Stimulated activated CD8-positive, alpha-beta memory T cell treated with anti-CD3 and anti-CD28 coated beads, Interleukin-7, amount 100 ng/mL, for 1 hour (primary cell): ENCODE measurements at places on chromosomes 12 and 14.

DNA sequence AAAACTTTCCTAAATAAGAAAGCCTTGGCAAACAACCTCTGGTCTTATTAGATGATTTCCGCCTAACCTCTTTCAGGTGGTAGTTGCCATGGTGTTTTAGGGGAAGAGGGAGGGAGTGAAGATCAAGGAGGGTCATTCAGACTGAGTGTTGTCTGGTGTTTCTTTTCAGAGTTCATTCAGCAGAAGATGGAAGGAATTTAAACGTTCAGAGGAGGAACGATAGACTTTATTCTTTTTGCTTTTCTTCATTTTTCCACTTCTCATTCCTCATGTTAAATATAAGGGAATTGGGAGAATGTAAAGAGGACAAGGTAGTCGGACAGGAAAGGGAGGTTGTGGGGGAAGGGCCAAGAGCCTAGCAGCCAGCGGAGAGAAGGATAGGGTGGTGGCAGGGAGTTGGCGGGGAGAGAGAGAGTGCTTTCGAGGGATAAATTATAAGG lies 17.4 kb upstream of the SALL2 start:
- DNase-seq = no peak

DNA sequence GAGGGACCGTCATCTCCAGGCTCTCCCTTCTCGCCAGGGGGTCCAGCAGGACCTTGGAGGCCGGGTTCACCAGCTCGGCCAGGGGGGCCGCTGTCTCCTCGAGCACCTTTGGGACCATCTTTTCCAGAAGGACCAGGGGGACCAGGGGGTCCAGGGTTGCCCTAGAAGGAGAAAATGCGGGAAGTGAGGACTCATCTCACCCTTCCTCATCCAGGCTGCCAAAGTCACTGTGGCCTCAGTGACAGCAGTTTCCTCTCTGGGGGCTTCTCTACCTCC lies 15.1 kb downstream of the TMEM106C start:
- DNase-seq = no peak

GRCh38 chr12:7241404-7242005 lies 52.0 kb downstream of the PEX5 start:
- no peak for DNase-seq

DNA sequence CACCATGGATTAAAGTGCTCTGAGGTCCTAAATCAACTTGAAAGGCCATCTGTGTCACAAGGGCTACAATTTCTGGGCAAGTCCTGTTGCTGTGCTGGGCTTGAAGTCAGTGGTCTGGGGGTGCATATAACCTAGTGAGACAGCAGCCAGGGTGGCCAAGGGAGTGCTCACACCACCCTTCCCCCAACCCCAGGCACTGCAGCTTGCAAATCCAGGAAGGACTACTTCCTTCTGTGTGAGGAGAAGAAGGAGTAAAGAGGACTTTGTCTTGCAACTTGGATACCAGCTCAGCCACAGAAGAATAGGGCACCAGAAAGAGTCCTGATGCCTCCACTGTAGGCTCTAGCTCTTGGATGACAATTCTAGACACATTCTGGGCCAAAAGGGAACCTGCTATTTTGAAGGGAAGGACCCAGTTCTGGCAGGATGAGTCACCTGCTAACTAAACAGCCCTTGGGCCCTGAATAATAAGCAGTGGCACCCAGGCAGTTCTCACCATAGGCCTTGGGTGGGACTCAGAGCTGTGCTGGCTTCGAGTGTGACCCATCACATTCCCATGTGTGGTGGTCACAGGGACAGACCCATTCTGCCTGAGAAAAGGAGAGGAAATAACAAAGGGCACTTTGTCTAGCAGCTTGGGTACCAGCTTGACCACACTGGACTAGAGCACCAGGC lies 32.6 kb upstream of the DHRS7 start:
- DNase-seq = no peak

GRCh38 chr12:26378711-26379110 lies 183.3 kb downstream of the SSPN start:
- DNase-seq = no peak

- DNase-seq = no peak
These were observed 377.7 kb downstream of the NUAK1 start for GRCh38 chr12:105761075-105761474.

DNA sequence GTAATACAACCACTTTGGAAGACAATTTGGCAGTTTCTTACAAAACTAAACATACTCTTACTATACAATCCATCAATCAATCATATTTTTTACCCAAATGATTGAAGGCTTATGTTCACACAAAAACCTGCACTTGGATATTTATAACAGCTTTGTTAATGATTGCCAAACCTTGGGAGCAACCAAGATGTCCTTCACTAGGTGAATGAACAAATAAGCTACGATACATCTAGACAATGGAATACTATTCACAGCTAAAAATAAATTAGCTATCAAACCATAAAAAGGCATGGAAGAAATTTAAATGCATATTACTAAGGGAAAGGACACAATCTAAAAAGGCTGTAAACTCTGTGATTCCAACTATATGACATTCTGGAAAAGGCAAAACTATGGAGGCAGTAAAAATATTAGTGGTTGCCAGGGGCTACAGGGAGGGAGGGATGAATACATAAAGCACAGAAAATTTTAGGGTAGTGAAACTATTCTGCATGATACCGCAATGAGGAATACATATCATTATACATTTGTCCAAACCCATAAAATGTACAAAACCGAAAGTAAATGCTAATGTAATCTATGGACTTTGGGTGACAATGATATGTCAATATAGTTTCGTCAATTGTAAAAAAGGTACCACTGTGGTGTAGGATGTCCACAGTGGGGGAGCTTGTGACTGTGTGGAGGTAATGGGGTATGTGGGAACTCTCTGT lies 70.5 kb downstream of the GPR65 start:
- no peak for DNase-seq

DNA sequence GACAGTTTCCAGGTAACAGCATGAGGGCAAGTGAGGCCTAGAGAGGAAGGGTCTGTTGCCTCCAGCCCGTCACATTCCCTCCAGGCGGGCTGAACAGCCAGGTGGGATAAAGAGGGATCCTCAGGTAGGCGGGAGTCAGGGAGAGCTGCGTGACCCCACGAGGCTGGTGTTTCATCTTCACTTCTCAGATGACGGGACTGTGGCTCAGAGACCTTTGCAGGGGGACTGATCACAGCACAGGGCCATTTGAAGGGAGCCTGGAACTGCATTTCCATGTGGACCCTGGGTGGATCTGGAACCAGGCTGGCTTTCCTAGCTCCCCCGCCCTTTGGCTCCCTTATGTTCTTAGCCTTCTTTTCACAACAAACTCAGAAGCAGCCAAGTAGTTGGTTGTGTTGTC lies 37.4 kb downstream of the SH2B3 start:
- no peak for DNase-seq

- no peak for DNase-seq
These were observed 1.4 kb upstream of the FBXL14 start for GRCh38 chr12:1595690-1596347.
